NCI-H1092 (cell line): ENCODE measurements at places on chromosomes 2 and 18.

GRCh38 chr2:236847023-236847422 lies 238.7 kb upstream of the COPS8 start:
- DNase-seq = no peak

GRCh38 chr2:893311-893710 lies 57.3 kb upstream of the SNTG2 start:
- no peak for DNase-seq

GRCh38 chr18:3179430-3180089 lies 40.2 kb downstream of the MYOM1 start:
- no peak for DNase-seq

DNA sequence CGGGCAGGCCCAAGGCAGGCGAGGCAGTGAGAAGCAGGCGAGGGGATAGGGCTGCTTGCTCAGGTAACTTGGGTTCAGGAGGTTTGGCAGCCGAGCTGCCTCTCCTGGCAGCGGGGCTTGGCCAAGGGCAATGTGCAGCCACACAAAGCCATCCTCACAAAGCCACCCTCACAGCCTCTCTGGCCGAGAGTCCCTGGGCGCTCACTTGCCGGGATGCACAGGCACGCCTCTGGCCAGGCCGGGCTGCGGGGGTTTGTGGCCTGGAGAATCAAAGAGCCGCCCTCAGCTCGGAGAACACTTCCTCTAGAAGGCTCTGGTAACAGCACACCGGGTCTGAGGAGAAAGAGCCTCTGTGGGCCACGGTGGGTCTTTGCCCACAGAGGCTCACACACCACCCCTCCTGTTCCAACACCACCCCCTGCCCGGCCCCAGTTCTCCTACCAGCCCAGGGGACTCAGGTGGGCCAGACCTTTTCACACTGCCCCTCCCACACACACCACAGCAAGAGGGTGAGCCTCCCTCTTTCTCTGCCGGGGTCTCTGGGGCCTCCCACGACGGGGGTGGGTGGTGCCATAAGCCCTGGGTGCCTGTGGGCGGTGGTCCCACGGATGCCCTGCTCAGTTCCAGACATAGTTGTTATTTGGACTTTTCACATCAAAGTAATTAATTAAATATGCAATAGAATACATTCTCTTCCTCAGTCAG lies 186.9 kb downstream of the ZFP36L2 start:
- no peak for DNase-seq

GRCh38 chr2:64165706-64166105 lies 21.5 kb upstream of the PELI1 start:
- DNase-seq = no peak

DNA sequence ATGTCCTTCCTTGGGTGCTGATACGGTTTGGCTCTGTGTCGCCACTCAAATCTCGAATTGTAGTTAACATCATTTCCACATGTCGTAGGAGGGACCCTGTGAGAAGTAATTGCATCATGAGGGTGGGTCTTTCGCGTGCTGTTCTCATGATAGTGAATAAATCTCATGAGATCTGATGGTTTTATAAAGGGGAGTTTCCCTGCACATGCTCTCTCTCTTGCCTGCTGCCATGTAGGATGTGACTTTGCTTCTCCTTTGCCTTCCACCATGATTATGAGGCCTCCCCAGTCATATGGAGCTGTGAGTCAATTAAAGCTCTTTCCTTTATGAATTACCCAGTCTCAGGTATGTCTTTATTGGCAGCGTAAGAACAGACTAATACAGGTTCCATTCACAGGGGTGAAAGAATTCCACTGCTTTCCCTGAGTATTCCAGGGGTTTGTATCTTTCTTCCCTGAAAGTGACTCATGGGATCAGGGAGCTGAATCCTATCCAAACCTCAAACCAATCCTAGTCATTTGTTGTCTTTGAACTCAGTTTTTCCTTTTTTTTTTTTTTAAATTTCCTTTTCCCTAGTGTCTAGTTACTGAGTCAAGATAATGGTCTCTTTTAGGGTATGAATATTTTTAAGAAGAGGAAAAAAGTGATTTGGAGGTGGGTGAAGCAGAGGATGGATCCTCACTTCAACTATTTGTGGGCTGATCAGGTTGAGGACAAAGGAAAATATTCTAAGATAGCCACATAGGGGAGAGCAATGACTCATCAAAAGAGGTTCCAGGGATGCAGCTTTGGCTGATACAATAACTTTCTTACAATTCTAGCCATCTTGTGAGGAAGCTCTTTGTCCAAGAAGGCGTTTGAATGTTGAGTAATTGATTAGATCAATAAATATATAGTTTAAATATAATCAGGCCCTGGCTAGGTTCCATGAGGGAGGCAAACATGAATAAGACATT lies 19.5 kb upstream of the KCNE4 start:
- DNase-seq = no peak

DNA sequence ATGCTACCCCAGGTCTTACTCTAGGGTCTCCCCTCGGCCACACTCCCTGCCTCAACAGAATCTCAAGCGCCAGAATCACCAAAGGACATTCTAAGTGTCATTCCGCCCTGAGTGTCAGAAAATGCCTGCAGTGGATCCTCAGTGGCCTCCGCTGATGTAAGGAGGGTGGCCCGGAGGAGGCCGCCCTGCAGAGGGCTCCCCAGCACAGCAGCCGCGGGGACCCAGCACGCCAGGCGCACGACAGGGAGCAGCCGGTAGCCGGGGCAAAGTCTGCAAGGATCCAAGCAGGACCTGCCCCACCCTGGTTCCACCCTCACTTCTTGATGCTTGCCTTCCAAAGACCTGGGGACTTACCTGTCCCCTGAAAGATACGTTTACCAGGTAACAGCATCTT lies 54.2 kb upstream of the ID2 start:
- no peak for DNase-seq

DNA sequence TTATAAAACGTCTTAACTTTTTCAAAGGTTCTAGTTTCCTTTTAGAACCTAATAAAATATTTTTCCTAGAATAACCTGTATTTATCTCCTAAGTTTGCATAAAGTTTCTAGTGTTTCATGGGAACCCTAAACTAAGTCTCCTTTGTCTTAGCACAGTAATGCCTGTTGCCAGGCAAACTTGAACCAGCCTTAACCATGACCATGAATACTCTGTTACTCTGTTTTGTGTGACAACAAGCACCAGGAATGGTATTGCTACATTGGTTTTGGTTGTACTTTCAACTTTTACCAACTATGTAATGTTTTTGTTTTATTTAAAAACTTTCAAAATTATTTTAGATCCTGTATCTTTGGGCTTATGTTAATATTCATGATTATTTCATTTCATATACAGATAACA lies 137.6 kb downstream of the CERS6 start:
- DNase-seq = no peak

DNA sequence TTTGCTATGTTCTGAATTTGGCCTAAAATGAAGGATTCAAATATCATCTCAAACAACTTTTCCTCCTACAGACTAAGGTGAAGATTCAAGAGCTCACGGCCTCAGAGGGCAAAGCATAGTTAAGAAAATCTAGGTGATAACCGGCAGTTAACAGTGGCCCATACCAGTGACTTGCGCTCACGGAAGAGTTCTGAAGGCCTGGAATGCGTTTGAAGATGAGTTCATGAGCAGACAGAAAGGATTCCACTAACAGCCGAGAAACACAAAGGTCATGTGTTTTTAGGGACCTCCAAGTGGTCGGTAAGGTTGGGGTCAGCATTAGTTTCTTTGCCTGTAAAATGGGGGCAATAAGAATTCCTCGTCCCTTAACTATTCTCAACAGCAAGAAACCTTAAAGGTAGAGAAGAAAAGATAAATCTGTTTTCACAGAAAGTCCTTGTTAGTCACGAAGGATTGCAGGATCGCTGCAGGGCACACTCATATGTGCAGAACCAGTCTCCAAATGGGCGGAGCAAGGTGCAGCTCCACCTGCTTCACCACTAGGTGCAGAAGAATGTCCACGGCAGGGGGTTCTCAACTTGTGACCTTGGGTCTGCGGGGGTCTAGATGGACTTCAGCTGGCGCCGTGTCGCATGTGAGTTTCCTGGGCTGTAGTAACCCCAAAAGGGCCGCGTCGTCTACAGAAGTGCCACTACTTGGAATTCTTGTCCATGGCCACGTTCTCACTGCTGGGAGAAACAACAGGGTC lies 708 bp upstream of the RPIA start:
- DNase-seq = no peak

DNA sequence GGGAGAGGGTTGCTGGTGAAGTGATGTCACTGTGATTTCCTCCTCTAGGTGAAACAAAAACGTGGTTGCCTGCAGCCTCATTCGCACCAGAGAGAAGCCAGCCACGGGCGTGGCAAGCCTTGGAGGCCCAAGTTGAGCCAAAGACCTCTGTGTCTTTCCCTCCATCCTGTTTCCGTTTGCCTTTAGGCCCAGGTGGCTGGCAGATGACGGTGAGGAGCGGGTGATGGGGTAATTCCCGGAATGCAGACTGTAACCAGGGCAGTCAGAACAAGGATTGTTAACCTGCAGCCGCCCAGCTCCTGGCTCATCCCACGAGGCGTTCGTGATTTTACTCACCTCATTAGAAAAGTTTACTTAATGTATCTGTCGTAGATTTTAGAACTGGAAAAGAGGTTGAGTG lies 14.4 kb downstream of the CTIF start:
- no peak for DNase-seq

DNA sequence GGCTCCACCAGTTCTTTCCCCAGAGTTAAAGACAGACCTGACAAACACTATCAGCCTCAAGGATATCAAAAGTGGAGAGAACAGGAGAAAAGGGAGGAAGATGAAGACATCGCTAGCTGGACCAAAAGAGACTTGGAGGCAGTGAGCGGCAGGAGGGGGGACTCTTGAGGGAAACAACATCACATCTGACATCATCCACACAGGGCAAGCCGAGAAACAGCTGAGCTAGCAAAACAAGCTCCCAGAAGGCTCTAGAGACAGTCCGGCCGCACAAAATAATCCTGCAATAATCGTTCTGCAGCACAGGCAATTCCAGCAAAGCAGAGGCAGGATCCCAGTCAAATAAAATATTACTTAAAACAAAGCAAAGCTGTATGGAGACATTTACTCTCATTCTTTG lies 239.8 kb downstream of the EN1 start:
- DNase-seq = no peak

- no peak for DNase-seq
Measured at GRCh38 chr18:79905389-79905911, 46.0 kb downstream of the SLC66A2 start.

DNA sequence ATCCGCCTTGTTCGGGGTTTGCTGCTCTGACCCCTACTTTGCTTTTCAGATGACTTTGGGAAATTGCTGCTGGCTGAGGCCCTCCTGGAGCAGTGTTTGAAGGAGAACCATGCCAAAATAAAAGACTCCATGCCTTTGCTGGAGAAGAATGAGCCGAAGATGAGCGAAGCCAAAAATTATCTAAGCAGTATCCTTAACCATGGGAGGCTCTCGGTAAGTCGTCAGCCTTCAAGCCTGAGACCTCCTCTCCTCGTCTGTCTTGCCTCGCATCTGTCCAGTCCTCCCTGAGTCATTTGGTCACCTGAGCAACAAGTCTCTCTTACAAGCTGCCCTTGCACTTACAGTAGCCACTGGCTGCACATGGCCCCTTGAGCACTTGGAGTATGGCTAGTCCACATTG lies 34.7 kb upstream of the MCFD2 start:
- no peak for DNase-seq

DNA sequence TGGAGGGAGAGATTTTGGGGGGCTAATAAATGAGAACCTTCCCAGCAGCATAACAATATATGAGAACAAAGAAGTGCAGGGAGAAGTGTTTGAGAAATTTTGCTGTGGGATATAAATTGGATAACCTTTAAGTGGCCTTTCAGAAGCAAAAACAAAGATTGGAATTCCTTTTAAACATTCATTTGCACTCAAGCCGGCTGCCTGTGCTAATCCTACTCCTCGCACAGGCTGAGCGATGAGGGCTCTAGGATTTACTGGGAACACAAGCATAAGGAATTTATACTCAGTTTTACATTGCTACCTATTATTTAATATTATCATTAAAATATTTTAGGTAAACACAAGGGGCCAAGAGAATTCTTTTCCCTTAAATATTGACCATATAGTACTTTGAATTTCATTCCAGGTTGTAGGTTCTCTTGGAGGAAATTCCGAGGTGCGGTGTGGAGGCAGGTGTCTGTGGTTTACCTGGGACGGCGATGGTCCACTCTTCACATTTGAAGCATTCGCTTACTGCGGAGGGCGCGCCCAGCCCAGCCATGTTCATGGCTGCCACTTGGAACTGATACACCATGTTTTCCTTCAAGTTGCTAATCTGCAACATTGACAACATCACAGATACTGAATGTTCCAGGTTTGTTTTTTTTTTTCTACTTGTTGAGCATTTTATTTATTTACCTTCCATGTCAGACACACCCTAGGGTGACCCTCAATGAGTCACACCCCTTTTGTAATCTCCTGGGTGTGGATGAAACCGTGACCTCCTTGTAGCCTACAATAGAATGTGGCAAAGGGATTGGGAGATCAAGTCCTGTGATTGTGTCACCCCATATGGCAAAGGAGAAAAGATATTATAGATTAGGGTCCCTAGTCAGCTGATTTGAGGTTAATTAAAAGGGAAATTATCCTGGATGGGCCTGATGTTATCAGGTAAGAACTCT lies 100.1 kb downstream of the MYOM1 start:
- no peak for DNase-seq

DNA sequence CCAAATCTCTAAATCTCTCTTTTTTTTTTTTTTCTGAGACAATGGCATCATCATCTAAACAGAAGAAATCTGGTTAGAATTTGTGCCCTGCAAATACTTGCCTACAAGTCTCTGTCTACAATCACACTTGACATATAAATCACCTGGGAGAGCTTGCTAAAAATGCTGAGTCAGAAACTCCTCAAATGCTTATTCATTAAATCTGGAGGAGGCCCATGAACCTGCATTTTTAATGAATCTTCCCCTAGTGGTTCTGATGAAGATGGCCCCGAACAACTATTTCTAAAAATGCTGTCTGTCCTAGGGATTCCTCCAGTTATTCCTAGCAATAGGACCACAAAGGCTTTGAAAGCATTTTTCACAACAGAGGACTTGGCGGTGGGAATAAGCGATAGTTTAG lies 1.6 kb upstream of the CSRNP3 start:
- no peak for DNase-seq

- no peak for DNase-seq
Measured at GRCh38 chr2:239750045-239750835, 274.9 kb downstream of the NDUFA10 start.

DNA sequence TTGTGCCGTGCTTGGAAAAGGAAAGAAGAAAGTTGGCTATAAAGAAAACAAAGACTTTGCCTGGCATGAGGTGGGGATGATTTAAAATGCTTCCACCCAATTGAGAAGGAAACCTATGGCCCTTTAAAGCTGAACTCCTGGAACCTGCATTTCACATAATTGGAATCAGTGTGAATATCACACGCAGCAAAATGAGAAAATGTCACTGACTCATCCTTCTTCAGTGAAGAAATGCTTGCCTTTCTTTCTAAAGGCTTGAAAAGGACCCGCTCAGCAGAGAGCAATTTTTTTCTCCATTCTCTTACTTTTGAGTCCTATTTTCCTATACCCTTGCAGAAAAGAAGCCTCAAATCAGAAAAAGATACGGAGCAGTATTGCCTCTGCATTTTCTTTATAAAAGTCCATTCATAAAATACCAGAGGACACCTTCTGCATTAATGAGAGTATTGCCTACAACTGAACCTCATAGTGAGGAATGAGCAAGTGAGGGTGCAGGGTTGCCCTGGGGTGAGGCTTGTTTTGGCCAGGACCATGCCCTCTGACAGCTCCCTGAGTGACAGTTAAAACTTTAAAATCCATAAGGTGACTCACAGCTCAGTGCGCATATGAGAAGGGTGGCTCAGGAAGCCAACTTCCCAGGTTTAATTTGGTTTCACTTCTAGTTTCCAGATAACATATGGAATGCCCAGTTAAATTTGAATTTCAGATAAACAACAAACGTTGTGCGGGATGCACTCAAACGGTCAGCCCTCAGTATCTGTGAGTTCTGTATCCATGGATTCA lies 191.9 kb upstream of the GYPC start:
- DNase-seq = no peak
